ENCODE measurements at places on chromosomes 16 and 17. TPM values are rescaled to one million over a fixed set of nuclear protein-coding genes. Genes with fewer than 3 reads are reported as not detected.

Gene MT3
- total RNA-seq = 12.6 TPM

DNA sequence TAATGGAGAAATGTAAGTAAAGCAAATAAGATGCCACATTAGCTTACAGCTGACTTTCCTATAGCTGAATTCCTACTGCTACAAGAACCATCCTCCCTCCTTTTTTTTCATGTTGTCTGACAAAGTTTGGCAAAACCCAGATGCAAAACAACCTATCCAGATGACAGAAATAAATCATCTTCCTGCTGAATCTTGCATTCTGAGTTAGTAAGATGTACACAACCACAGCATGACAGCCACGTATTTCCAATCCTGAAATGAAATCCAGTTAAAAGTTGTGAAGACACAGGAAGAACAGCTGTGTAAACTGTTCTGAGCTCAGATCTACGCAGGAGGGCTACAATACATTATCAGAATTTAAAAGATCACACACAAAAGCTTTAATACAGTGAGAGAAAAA is 5.1 kb upstream of the DHX33 start:
- no peak for DNase-seq

DNA sequence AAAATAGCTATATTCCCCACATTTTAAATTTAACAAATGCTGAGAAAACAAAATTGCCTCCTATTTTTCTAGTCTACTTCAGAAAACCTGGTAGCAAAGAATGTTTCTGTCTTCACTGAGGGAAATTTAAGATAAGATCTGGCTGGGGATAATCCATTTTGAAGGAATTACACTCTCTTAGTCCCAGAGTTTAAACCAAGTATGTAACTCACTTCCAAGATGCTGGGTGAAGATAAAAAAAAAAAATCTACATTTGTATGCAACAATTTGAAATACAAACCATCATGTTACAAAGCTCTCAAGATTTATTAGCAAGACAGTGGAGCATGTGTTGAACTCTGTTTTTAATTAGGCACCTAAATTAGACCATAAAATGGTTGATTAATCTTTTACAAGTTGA is 5.7 kb downstream of the HS3ST3B1 start:
- no peak for DNase-seq

DNA sequence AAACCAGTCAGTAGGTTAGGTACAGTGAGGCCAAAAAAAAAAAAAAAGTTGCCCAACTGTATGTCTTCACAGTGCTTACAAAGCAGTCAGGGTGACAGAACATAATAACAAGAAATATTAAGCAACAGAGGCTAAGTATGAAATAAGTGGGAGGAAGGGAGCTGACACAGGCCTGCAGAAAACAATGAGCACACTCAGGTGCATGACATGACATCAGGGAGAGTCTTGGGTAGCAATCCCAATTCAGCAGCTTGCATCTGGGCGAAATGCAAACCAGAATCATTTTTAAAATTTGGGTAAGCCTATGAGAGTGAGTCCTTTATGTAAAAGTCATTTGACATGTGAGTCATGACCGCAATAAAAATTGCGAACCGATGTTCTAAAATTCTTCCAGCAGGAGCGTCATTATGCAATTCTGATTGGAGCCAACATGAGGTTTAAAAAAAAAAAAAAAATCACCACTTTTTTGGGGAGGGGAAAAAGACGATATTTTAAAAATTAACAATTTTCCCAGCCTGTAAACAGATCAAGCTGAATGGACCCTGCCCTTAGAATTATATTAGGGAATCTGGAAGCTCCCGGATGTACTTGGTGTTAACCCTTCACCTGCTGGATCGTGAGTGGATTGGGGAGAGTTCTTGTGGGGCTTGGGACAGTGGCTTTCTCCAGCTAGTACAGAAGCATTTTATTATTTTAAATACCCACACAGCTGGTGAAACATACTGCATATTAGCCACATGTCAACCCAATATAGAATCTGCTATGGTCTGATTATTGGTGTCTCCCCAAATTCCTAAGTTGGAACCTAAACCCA is 127.9 kb downstream of the NPIPB5 start:
- no peak for DNase-seq
